ENCODE measurements at places on chromosomes 1 and 21. TPM values are rescaled to one million over a fixed set of nuclear protein-coding genes. Genes with fewer than 3 reads are reported as not detected.

DNA sequence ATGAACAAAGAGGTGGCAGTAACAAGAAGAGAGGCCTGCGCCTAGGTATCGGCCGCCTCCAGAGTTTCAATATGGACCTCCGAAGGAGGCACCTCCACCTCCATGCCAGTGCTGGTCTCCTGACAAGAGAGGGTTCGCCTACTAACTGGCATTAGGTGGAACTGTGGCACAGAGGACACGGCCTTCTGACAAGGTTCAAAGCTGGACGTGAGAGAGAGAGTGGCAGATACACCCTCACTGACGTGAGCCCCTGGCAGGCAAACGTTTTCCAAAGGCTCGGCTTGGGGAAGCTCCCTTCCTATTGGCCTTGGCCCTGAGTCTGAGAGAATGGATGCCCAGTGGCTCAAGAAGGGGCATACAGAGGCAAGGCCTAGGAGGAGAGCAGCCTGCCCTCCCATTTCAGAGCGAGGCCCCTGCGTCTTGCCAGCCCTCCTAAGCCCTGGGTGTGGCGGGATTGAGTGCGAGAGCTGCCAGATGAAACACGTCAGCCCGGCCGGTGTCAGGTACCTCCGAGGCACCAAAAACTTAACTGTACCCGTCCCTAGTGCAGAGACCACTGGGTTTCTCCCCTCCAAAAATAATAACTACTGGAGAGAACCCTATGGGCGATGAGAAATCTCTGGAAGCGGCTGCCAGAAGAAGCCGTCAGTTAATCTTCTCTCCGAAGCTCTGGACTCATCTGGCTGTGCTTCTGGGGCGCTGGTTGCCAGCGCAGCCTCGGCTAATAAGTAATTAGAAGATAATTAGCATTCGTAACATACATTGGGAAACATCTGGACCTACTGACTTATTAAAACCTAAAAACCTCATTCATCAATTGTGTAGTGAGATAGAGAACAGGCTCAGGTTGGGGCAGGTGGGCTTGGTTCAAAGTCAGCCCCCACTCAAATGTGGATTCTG is 283.6 kb downstream of the NPHP4 start:
- H3K27me3 ChIP-seq, result no peaks in the 10 kb centered on the region
- H3K27ac ChIP-seq, result no peak overlapping the region
- no peak for DNase-seq
- no peaks in the 10 kb centered on the region for H3K36me3 ChIP-seq

The FAM167B gene
- total RNA-seq, result 0.72 TPM

The PADI1 gene
- total RNA-seq, result not detected

The HIVEP3 gene
- 29.4 TPM for total RNA-seq

DNA sequence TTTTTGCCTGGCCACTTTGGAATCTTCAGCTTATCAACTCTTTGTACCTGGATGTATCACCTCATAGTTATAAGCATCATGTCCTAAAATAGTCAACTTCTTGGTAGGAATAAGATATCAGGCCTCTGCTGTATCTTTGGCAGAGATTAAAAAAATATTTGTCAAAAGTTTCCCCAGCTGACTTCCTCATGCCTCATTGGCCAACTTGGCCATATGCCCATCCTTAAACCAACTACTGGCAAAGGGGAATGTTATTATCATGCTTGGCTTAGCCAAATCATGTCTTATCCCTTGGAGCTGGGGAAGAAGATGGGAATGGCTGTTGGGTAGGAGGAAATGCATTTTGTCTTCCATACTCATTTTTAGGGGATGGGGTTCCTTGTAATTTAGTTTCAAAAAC is 23.4 kb downstream of the NFASC start:
- DNase-seq, result no peak
- no peak overlapping the region for H3K27ac ChIP-seq
- H3K36me3 ChIP-seq, result no peaks in the 10 kb centered on the region
- no peak overlapping the region for H3K4me3 ChIP-seq
- no peaks in the 10 kb centered on the region for H3K4me1 ChIP-seq
- H3K27me3 ChIP-seq, result peaks cover 29% of the 10 kb centered on the region

DNA sequence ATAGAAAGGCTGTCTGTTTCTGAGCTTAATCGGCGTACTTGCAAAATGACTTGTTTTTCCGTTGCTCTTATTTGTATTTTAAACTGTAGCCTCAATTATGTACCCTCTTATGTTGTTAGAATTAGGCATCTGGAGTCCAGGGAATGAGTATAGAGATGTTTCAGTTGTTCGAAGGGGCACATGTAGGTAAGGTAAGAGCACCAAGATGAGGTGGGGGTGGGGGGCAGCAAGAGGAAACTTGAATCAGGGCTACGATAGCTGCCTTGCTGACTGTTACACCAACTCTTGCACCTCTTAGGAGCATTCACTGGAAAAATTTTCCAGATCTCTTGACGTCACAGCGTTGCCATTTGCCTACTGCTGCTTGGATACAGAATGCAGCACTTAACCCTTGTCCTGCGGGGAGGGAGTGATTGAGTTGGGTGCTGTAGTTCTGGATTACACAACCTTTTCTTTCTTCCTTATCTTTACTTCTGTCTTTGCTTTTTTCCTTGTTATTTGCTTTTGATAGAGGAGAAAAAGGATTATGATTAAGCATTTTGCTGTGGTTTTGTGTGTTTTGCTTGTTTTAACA is 3.2 kb downstream of the ATP1B1 start:
- DNase-seq, result no peak
- H3K4me3 ChIP-seq, result peak overlapping the region; percentile 3
- peaks cover 8% of the 10 kb centered on the region for H3K36me3 ChIP-seq
- H3K4me1 ChIP-seq, result peaks cover 42% of the 10 kb centered on the region
- H3K27ac ChIP-seq, result no peak overlapping the region
